Ovary (tissue), 10 donors: ENCODE measurements at places on chromosomes 3 and 15. TPM values are rescaled to one million over a fixed set of nuclear protein-coding genes. Genes with fewer than 3 reads are reported as not detected.

DNA sequence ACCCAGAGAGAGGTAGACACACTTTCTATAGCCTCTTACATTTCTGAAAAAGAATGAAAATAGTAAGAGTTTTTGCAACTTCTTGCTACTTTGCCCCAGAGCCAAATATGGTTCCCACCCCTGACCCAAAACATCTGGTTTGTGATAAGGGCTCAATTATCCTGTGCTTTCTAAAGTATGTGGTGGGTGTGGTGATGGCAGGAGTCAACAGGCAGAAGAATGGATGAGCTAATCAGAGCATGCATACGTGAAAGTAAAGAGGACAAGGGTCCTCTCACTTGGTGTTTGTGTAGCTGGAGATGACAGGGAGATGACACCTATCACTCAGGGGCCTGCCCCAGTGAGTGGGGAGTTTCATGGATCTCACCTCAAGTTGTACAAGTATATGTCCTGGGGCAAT lies 19.1 kb downstream of the KBTBD8 start:
- no peak overlapping the region for H3K27ac ChIP-seq
- H3K4me1 ChIP-seq = no peaks in the 10 kb centered on the region
- H3K4me3 ChIP-seq = no peak overlapping the region
- no peak for DNase-seq
- H3K27me3 ChIP-seq = no peaks in the 10 kb centered on the region

DNA sequence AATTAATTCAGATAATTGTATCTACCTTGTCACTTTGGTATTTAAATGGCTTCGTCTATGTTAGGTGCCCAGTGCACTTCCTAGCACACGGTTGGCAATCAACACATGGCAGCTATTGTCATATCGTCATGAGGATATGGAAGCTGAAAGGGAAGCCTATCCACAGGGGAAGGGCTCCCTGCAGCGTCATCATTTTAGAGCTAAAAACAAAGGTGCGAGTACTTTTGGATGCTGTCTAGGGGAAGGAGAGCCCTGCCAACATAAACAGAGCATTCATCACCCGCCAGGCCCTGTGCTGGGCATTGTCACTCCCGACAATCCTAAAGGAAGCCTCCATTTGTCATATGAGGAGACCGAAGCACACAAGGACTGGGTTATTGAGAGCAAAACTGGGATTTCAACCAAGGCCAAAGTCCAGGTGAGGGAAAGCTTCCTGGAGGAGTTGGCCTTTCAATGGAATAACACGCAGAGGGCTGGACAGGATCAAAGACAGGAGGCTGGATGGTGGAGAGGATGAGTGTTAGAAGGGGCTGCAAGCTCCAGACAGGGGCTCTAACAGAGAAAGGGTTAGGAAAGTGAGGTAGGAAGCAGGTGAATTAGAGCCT lies 8.0 kb upstream of the PARL start:
- H3K4me1 ChIP-seq = no peaks in the 10 kb centered on the region
- no peak for DNase-seq
- no peak overlapping the region for H3K4me3 ChIP-seq
- no peak overlapping the region for H3K27ac ChIP-seq
- H3K27me3 ChIP-seq = no peaks in the 10 kb centered on the region
- H3K36me3 ChIP-seq = no peaks in the 10 kb centered on the region

DNA sequence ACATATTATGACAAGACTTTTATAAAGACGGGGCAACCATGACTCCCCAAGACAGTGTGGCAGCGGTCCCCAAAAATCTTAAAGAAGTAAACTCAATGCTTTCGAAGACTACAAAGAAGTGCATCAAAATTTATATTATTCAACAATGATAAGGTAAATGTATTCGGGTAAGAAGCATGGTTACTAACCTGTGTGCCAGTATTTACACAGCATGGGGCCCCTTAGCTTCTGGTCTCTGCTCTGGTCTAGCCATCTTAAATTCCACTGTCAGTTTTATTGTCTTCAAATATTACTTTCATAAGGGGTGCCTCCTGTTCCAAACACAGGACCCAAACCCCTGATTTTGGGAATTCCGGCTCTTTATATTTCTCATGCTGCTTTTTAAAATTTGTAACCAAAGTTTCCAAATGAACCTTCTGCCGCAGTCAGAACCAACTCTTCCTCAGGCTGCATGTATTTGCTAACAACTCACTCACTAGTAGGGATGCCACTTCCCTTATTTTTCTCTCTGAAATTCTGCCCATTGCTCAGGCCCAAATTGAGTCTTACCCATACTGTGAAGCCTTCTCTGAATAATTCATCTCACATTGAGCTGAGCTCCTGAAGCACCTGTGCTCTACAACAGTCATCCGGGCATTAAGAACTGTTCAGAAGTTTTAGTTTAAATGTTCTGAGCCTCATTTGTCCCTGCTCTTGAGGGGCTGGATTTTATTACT lies 1.2 kb downstream of the TTC23 start:
- H3K36me3 ChIP-seq = no peaks in the 10 kb centered on the region
- H3K27ac ChIP-seq = no peak overlapping the region
- H3K4me3 ChIP-seq = peak overlapping the region; percentile 71
- DNase-seq = no peak
- no peaks in the 10 kb centered on the region for H3K27me3 ChIP-seq

GRCh38 chr3:14379843-14380242 lies 22.6 kb upstream of the SLC6A6 start:
- H3K4me1 ChIP-seq = peaks cover 6% of the 10 kb centered on the region
- H3K4me3 ChIP-seq = no peak overlapping the region
- no peak for DNase-seq
- no peak overlapping the region for H3K27ac ChIP-seq
- no peaks in the 10 kb centered on the region for H3K36me3 ChIP-seq

DNA sequence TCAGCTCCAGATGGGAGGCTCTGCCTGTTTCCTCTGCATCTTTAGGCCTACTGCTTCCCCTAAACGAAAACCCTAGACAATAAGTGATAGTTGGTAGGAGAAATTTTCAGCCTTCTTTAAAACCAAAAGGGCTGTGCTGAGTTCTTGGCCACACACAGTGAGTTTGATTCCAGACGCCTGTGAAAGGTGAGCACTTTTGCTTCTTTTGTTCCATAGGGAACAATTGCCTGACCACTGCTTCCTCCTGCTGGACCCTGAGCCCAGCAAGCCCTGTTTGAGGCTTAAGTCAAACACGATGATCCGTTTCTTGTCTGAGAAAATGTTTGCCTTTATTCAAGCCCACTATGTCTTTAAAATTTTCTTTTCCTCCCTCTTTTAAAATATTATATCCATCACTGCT lies 493.9 kb downstream of the ZIC1 start:
- DNase-seq = no peak
- H3K36me3 ChIP-seq = no peaks in the 10 kb centered on the region
- H3K4me1 ChIP-seq = no peaks in the 10 kb centered on the region
- no peaks in the 10 kb centered on the region for H3K27me3 ChIP-seq
- H3K4me3 ChIP-seq = no peak overlapping the region
- no peak overlapping the region for H3K27ac ChIP-seq

The CFAP92 gene
- 1.5 TPM for polyA plus RNA-seq

DNA sequence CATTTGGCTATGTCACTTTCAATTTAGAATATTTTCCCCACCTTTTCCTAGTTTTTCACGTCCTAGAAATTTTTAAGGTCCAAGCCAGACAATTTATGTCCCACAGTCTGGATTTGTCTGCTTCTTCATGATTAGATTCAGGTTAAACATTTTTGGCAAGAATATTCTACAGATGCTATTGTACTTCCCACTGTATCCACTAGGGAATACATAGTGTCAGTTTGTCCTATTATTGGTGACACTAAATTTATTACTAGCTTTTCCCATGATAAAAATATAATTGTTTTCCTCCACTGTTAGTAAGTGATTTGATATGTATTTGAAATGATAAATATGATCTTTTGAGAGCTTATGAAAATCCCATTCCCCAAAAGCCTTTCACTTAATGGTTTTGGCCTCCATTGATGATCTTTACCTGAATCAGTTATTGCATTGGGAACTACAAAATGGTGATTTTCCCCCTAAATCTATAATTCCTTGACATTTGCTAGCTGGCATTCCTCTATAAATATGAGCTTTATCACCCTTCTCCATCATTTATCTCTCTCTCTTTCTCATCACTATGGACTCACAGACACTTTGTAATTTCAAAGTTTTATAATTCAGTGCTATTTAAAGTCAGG lies 8.3 kb downstream of the ARL14 start:
- no peak overlapping the region for H3K4me3 ChIP-seq
- no peaks in the 10 kb centered on the region for H3K27me3 ChIP-seq
- no peaks in the 10 kb centered on the region for H3K36me3 ChIP-seq
- DNase-seq = no peak

DNA sequence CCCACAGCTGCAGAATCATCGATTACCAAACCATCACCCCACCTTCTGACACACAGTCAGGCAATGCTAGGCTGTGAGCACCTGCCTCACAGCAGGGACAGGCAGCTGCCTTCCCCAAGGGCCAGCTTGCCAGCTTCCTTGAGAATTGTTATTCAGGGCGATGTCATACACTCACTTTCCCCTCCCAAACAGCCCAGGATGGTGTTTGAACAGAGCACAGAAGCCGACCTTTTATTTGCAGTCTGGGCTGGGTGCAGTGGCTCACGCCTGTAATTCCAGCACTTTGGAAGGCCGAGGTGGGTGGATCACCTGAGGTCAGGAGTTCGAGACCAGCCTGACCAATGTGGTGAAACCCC lies 84.5 kb upstream of the HERC1 start:
- H3K4me3 ChIP-seq = no peak overlapping the region
- H3K27me3 ChIP-seq = no peaks in the 10 kb centered on the region
- H3K36me3 ChIP-seq = no peaks in the 10 kb centered on the region

The ACTRT3 gene
- 2.0 TPM for polyA plus RNA-seq

The MLF1 gene
- 19.0 TPM for polyA plus RNA-seq

The GRK7 gene
- polyA plus RNA-seq = not detected

The CDC25A gene
- polyA plus RNA-seq = 1.4 TPM

The GREM1 gene
- 0.69 TPM for polyA plus RNA-seq

The SMCO1 gene
- not detected for polyA plus RNA-seq

- no peak overlapping the region for H3K27ac ChIP-seq
- peaks cover 3% of the 10 kb centered on the region for H3K4me1 ChIP-seq
- H3K36me3 ChIP-seq = no peaks in the 10 kb centered on the region
- no peak for DNase-seq
- no peak overlapping the region for H3K4me3 ChIP-seq
Observed at GRCh38 chr3:66582721-66583423, 82.0 kb upstream of the LRIG1 start.

- H3K4me3 ChIP-seq = no peak overlapping the region
- DNase-seq = no peak
- H3K27me3 ChIP-seq = no peaks in the 10 kb centered on the region
- peaks cover 34% of the 10 kb centered on the region for H3K4me1 ChIP-seq
- H3K36me3 ChIP-seq = no peaks in the 10 kb centered on the region
Observed at GRCh38 chr3:45992133-45992729, 3.4 kb downstream of the FYCO1 start.
